ENCODE measurements at places on chromosomes 12 and 14. TPM values are rescaled to one million over a fixed set of nuclear protein-coding genes. Genes with fewer than 3 reads are reported as not detected.

Gene TEX52
- not detected for total RNA-seq

Gene B4GALNT1
- 21.6 TPM for total RNA-seq

Gene CCDC184
- not detected for total RNA-seq

Gene RESF1
- 29.8 TPM for total RNA-seq

Gene KRT82
- not detected for total RNA-seq

Gene RASSF9
- total RNA-seq = 0.05 TPM

Gene TAS2R50
- not detected for total RNA-seq

GRCh38 chr12:108805136-108805535 lies 52.2 kb downstream of the SSH1 start:
- DNase-seq = no peak

- DNase-seq = no peak
Measured at GRCh38 chr12:77392467-77393088, 327.2 kb upstream of the E2F7 start.

GRCh38 chr12:26791301-26791791 lies 41.6 kb downstream of the ITPR2 start:
- peak; percentile 78 for DNase-seq

DNA sequence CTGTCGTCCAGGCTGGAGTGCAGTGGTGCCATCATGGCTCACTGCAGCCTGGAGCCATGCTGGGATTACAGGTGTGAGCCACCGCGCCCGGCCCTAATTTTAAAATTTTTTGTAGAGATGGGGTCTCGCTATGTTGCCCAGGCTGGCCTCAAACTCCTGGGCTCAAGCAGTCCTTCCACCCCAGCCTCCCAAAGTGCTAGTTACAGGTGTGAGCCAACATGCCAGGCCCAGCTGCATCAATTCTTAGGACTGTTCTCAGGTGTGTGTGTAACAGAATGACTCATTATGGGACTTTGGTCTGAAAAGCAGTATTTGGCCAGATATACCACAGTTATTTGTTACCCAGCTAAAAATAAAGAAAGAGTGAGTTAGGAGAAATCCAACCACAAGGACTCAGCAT lies 17.4 kb downstream of the LETMD1 start:
- DNase-seq = no peak

DNA sequence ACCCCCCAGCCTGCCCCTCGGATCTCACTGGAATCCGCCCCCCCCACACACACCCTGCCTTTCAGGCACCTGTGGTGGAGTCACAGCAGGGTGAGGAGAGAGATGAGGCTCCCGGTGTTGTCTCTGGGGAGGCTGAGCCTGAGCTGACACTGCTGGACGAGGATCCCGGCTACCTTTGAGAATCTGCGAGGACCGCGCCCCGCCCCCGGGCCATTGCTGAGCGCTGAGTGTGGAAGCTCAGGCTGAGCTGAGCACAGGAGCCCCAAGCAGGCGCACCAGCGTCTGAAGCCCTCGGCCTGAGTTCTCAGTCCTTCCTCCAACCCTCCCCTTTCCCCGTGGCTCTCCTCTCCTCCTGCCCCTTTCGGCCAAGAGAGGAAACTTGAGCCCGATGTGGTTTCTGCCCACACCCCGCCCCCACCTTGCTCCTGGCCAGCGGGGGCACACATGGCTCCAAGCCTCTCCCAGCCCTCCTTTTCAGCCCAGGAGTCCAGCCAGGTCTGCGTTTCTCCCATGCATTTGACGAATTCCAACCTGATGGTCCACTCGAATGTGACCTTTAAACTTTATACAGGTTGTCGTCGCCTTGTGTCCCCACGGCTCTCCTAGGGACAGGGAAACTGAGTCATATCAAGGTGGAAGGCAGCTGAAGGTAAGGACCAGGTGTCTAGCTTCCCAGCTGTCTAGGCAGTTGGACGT lies at the start of gene NFE2:
Gene NFE2 (minus strand): TSS at position 284 of the 696 bp plus-strand sequence. CDS start 5,767 bp downstream, outside the sequence.
- peak; percentile 86 for DNase-seq

DNA sequence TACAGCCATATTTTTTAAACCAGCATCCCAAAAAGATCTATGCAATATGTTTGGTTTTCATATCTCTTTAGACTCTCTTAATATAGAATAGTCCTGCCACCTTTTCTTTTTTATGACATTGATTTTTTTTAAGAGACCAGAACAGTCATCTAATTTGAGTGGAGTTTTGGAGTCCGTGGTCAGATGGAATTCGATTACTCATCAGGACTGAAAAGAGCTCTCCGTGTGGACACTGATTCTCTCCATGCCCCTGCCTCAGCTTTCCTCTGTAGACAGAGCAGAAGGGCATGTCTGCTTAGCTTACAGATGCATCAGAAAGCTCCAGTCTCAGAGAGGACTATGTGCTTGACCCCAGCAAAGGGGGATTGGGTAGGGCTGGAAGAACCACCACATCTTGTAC lies 27.8 kb downstream of the SMCO2 start:
- DNase-seq = peak; percentile 89

DNA sequence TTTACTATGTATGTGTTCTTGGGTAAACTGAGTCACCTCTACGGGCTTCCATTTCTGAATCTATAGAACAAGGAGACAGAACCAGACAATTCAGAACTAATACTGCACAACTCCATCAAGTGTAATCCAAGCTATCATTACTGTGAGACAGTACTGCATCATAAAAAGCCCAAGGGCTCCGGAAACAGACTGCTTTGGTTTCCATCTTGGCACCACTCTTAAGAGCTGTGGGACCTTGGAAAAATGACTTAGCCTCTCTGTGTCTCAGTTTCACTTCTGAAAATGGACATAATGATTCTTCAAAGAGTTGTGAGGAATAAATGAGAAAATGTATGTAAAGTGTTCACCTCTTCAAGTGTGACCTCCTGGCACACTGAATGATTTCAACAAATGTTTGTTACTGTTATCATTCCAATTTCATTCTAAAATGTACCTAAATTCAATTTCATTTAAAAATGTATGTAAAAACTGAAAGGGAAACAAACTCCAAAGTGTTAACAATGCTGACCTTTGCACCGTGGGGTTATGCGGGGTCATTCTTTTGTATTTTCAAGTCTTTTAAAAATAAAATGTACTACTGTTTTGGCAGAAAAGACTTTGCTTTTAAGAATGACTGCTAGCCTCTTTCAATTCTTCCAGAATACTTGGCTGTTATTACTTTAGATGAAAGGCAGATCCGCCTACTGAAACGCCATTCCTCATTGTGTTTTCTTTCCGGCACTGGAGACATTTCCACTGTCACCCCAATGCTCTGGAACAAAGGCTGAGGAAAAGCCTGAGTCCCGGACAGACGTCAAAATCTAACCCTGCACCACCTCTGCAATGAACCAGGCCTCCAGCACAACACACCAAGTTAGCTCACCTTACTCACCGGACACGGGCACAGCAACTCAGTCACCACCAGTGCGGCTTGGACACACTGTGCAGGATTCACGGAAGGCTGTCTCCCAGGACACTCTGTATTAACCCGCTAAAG lies 62.8 kb downstream of the TMCC3 start:
- no peak for DNase-seq

- DNase-seq = peak; percentile 34
Measured at GRCh38 chr12:87870061-87870460, 159.1 kb downstream of the C12orf50 start.

DNA sequence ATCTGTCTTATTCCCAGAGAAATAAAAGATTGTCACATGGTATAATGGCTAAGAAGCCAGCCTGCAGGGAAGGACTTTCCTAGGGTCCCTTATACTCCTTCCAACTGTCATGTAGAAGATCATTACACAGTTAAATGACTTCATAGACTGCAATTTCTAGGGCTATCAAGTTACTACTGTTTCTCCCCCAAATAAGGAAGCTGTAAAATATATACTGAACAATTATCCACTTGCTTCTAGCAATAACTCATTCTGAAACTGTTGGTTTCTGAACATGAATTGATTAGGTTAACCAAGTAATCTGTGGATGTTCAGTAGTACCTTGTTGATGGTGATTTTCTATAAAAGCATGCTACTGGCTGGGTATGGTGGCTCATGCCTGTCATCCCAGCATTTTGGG lies 44.6 kb downstream of the A2ML1 start:
- DNase-seq = no peak

- no peak for DNase-seq
Measured at GRCh38 chr12:122184517-122184916, 1.6 kb downstream of the LRRC43 start.

- DNase-seq = no peak
Measured at GRCh38 chr14:101062601-101063000, 159.1 kb upstream of the RTL1 start.

DNA sequence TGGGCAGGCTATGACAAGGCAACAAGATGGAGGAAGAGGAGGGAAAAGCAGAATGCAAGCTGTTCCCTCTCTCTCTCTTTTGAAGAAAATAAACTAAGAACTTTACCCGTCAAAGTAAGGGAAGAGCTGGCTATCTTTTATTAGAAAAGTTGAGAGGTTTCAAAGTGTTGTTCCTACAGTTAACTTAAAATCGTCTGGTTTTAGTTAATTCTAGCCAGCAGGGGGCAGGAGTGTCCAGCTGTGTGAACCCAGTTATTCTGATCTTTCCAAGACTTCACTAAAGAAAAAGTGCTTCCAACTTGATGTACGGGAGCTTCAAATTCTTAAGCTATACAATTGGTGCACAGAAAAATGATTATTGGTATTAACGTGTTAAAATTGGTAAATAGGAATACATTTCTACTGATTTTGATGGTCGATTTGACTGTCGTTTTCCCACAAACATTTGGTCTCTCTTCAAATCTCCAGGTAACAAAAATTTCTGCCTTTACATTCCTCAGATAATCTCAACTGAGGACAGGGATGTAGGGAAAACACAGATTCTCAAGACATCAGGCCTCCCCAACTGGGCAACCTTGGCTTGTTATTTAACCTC lies 28.4 kb upstream of the MON2 start:
- DNase-seq = peak; percentile 55

DNA sequence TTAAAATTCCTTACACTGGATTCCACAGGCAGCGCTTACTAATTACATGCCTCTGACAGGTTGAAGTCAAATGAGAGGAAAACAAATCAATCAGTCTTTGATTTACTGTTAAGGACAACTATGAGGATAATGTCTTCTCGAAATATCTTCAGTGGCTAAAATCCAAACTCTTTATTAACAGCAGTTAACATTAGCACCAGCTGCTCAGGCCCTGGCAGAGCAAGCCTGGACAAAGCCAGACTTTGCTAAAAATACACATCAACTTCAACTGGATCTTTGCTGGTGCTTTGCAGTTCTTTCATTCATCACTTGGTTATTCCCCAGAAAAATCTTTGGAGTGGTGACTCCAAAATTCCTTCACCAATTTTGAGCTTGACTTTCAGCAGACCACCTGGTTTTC lies 98.7 kb downstream of the HECTD4 start:
- no peak for DNase-seq

DNA sequence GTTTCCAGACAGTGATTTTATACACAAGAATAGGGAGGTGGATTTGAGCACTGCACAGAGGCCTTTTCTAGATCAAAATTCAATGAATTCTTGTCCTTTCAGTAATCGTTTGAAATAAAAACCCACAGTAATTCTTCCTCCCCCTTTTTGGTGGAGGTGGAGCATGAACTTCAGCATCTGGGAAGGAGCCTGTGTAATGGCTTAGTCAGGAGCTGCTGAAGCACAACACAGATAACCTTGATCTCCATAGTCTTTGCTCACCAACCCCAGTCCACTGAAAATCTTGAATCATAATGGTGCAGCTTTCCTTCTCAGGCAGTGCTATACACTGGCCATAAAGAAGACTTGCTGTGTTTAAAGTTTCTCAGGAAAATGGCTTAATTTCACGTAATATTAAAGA lies 6.4 kb upstream of the TBPL2 start:
- DNase-seq = peak; percentile 85

DNA sequence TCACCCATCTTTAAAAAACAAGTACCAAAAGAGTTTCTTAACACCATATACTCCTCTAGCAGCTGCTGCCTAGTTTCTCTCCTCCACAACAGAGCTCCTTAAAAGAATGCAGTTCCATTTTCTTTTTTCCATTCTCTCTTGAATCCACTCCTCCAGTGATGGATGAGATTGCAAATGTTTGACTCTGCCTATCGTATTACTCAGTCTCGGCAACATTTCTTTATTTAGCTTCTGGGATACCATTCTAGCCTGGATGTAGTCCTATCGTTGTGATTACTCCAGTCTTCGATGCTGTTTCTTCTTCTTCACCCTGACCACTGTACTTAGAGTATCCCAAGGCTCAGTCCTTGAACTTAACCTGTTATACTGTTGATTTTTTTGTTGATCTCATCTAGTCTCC lies 30.8 kb downstream of the CAND1 start:
- no peak for DNase-seq

GRCh38 chr14:52660325-52660724 lies 35.0 kb downstream of the ERO1A start:
- DNase-seq = no peak

DNA sequence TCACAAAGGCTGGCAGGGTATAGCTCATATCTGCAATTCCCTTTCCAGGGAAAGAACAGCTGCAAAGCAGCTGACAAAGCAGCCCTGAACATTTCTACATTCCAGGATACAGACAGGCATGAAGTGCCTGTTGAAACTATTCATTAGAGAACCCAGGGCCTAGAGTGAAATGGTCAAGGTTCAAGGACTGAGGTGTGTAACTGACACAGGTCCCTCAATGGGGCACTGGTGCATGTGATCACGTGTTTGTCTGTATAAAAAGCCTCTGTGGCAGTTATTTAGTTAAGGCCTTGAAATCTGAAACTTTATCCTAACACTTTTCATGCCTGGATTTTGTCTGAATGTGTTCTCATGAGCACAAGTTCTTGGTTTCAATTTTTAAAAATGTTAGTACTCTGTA lies 47.1 kb downstream of the GIT2 start:
- peak; percentile 33 for DNase-seq

- DNase-seq = no peak
Measured at GRCh38 chr14:50798048-50798421, 32.9 kb downstream of the NIN start.

- DNase-seq = peak; percentile 3
Measured at GRCh38 chr12:60977966-60978365, 1282.2 kb upstream of the USP15 start.

- DNase-seq = peak; percentile 28
Measured at GRCh38 chr12:70823182-70823976, 97.2 kb downstream of the PTPRR start.

GRCh38 chr12:128807161-128807724 lies 16.5 kb downstream of the SLC15A4 start:
- no peak for DNase-seq

DNA sequence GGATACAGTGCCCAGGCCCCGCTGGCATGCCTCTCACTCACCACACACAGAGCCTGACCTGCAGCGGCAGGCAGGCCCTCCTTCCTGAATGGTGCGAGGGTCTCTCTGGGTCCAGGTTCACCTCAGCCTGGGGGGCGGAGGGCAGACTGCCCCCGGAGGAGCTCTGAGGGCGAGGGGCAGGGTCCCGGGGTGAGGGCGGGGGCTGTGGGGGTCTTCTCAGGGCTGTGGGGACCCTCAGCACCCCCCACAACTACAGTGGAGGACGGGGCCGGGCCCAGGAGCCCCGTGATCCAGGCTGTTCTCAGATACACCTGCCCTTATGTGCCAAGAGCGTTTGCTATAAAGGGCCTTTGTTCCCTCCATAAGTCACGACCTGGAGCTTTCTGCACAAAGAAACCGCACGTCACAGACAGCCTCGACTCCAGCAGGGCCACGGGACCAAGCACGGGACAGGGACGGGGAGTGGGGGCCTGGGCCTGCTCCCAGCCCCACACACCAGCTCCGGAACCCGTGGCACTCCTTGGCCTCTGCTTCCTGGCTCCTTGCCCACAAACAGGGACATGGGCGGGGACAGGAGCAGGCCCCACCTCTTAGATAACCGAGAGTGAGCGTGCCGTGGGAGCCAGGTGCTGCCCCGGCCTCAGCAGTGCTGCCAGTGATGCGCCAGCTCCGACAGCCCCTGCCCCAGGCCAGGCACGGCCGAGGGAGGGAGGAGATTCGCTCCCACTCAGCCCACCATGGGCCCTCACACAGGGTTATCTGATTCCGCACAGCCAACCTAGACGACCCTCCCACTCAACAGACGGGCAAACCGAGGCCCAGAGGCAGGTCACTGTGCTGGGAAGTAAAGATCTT lies 101.9 kb downstream of the RFLNA start:
- no peak for DNase-seq
